Common myeloid progenitor, CD34-positive (primary cell): ENCODE measurements at places on chromosomes 3 and 15.

- peaks cover 6% of the 10 kb centered on the region for H3K36me3 ChIP-seq
- peak; percentile 54 for DNase-seq
- H3K4me1 ChIP-seq: peaks cover 46% of the 10 kb centered on the region
- no peak overlapping the region for H3K4me3 ChIP-seq
- H3K27ac ChIP-seq: peak overlapping the region; percentile 90
- no peaks in the 10 kb centered on the region for H3K27me3 ChIP-seq
Observed at GRCh38 chr3:152270937-152271336, 2.2 kb downstream of the MBNL1 start.

GRCh38 chr3:57658536-57658935 lies 34.3 kb downstream of the DENND6A start:
- H3K36me3 ChIP-seq: peaks cover 10% of the 10 kb centered on the region
- no peaks in the 10 kb centered on the region for H3K4me1 ChIP-seq
- no peaks in the 10 kb centered on the region for H3K27me3 ChIP-seq
- H3K4me3 ChIP-seq: no peak overlapping the region
- H3K27ac ChIP-seq: peak overlapping the region; percentile 35

DNA sequence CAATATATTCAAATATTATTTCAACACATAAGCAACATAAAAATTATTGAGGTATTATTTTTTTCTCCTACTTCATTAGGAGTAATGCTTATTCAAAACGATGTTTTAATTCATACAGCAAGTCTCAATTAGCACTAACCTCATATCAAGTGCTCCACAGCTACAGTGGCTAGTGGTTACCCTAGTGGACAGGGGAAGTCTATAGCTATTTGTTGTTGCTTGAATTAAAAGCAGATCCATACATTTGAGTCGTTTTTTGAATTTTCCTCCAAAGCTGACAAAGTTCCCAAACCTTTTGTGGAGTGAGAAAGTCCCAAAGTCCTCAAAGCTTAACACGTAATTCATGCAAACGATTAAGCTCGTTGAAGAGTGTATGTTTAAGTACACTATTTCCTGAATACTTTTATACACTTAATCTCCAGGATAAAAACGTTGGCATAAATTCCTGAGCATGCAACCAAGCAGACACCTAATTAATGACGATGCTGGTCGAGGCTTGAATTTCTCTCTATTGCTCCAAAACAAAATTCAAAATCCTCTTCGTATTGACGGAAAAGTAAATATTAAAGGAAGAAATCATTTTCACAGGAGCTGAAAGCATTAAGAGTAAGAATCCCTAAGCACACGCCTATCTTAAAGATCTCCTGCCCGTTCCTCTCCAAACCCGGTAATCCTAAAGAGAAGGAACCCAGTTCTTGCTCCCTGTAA lies 985 bp downstream of the VPS13C start:
- no peaks in the 10 kb centered on the region for H3K27me3 ChIP-seq
- peak overlapping the region; percentile 89 for H3K27ac ChIP-seq
- DNase-seq: peak; percentile 36
- peak overlapping the region; percentile 92 for H3K4me3 ChIP-seq
- peaks cover 4% of the 10 kb centered on the region for H3K36me3 ChIP-seq
- peaks cover 26% of the 10 kb centered on the region for H3K4me1 ChIP-seq

GRCh38 chr3:14248849-14249523 lies 70.4 kb downstream of the LSM3 start:
- H3K36me3 ChIP-seq: no peaks in the 10 kb centered on the region
- no peak overlapping the region for H3K4me3 ChIP-seq
- no peaks in the 10 kb centered on the region for H3K27me3 ChIP-seq
- no peak for DNase-seq
- no peak overlapping the region for H3K27ac ChIP-seq

DNA sequence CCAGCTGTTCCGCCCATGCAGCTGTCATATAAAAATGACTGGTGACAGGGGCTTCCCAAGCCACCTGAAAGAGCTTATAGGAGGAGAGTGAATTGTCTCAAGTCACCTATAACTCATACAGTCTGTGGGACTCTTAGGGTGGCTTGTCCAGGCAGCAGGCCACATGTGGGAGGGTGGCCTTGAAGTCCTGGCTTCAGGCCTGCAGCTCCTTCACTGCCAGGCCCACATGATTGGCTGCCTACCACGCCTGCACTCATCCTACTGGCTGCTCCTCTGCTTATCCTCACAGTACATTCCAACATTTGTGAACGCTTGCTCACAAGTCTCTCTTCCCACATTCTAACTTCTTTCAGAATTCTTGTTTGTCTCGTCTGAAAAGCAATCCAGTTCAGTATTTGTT lies 41.1 kb upstream of the TIPARP start:
- no peak overlapping the region for H3K27ac ChIP-seq
- DNase-seq: no peak
- H3K4me1 ChIP-seq: peaks cover 5% of the 10 kb centered on the region

- no peaks in the 10 kb centered on the region for H3K27me3 ChIP-seq
- no peak overlapping the region for H3K4me3 ChIP-seq
Observed at GRCh38 chr3:112136959-112137693, 4.1 kb upstream of the GCSAM start.

DNA sequence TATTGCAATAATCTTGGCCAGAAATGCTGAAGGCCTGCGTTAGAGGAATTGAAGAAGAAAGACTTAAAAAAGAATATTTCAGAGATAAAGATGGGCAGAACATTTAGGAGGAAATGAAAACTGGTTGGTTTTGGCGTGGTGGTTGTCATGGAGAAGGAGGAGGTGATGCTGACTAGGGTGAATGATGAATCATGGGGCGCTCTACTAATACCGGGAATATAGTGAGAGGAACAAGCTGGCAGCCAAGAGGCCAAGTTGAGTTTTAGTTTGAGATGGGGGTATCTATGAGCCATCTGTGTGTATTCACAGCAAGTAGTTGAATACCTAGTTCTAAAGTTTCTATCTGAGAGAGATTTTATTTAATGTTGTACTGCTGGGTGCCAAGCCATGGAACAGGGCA lies 6.8 kb upstream of the GAP43 start:
- no peak for DNase-seq
- no peak overlapping the region for H3K4me3 ChIP-seq
- H3K4me1 ChIP-seq: no peaks in the 10 kb centered on the region
- no peaks in the 10 kb centered on the region for H3K36me3 ChIP-seq

DNA sequence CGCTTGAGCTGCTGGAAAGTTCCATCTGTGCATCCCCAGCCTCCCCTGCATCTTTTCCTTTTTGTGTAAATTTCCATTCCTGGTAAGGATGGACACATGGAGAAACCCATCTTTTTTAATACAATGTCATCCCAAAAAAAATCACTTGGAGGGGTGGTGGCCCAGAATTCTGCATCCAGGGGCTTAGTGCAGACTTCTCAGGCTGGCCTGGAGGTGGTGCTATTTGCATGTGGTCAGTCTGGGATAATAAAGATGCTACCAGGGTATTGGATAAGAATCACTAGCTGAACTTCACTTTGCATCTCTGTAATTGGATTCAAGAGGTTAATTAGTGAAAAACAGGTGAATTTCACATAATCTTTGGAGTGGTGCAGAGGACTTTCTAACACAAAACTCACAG lies 1.8 kb upstream of the ZSCAN2 start:
- H3K4me3 ChIP-seq: peak overlapping the region; percentile 37
- peaks cover 17% of the 10 kb centered on the region for H3K4me1 ChIP-seq
- no peak overlapping the region for H3K27ac ChIP-seq
- no peaks in the 10 kb centered on the region for H3K36me3 ChIP-seq
- no peaks in the 10 kb centered on the region for H3K27me3 ChIP-seq

DNA sequence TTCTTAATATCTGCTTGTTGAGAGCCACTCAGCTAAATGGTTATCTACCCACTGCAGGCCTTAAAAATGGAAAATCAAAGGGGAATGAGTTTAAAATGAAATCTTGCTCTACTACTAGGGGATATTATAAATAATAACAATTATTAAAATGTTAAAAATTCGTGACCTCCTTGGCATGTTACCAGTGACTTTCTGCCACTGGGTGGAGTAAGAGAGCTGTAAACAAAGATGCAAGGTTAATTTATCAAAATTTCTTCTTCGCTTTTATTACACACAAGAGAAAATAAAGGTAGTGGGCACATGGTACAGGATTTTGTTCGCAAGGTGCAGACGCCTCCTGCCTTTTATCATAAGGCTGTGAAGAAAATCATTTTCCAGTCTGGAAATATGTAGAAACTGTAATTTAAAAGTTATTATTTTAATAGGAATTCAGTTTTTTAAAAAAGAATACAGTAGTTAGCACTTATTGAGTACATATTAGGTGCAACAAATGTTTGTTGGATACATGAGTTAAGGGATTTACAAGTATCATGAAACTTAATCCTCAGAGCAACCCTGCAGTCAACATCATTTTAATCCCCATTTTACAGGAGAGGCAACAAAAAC lies 272.6 kb downstream of the SUCLG2 start:
- no peak overlapping the region for H3K4me3 ChIP-seq
- H3K36me3 ChIP-seq: no peaks in the 10 kb centered on the region
- peaks cover 3% of the 10 kb centered on the region for H3K27me3 ChIP-seq
- no peak overlapping the region for H3K27ac ChIP-seq
- DNase-seq: no peak

- peak overlapping the region; percentile 33 for H3K27ac ChIP-seq
- peaks cover 41% of the 10 kb centered on the region for H3K4me1 ChIP-seq
- no peak overlapping the region for H3K4me3 ChIP-seq
- H3K36me3 ChIP-seq: peaks cover 68% of the 10 kb centered on the region
- DNase-seq: peak; percentile 80
Observed at GRCh38 chr3:56748663-56749231, 53.0 kb downstream of the ARHGEF3 start.
